T47D (cell line): ENCODE measurements at places on chromosomes 7 and 10.

DNA sequence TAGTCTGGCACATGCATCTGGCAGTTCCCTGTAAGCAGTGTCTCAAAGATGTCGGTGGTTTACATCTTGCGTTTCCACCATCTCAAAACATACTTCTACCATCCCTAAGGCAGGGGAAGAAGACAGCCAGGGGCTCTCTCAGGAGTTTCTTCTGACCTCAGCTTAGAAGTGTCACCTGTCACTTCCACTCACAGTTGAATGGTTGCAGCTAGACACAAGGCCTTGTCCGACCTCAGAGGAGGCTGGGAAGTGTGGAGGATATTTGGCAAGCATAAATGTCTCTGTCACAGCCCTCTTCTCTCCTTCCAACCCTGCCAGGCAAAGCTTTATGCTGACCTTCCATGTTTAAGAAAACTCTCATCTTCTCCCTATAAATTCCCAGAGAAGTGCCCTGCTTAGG, 193.3 kb downstream of the HERPUD2 start:
- DNase-seq: no peak

- DNase-seq: no peak
Measured at GRCh38 chr10:131846240-131847101, 54.3 kb upstream of the PPP2R2D start.

- no peak for DNase-seq
Measured at GRCh38 chr10:31624611-31625010, 304.0 kb downstream of the ARHGAP12 start.

- no peak for DNase-seq
Measured at GRCh38 chr7:105751054-105751453, 125.3 kb downstream of the ATXN7L1 start.

DNA sequence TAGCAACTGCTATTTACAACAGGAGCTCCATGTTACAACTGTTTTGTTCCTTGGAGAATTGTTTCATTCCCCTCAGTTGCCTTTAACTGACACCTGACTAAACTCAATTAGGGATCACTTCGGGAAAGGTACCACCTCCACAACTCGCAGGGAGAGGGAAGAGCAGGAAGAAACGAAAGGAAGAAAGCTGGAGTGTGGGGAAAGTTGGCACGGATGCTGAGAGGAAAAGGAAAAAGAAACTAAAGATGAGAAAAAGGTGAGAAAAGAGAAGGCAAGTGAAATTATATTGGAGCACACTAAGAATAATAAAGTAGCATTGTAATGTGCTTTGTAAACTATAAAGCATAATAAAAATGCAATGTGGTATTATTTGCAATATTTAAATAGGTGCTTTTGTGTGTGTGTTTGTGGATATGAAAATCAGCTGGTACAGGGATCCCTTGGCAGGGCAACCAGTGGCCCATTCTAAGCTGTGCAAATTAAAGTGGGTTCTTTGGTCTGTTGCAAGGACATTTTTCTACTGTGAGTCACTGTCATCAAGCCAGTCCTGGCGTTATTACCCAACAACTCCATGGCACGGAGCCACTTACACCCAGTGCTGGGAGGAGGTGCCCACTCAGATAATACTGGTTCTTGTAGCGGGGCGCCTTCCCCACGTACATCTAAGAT, 45.9 kb downstream of the HIPK2 start:
- DNase-seq: peak; percentile 16
